ENCODE measurements at places on chromosomes 5 and 9.

GRCh38 chr5:139755892-139756671 is 39.5 kb upstream of the PSD2 start:
- peak; percentile 25 for DNase-seq

DNA sequence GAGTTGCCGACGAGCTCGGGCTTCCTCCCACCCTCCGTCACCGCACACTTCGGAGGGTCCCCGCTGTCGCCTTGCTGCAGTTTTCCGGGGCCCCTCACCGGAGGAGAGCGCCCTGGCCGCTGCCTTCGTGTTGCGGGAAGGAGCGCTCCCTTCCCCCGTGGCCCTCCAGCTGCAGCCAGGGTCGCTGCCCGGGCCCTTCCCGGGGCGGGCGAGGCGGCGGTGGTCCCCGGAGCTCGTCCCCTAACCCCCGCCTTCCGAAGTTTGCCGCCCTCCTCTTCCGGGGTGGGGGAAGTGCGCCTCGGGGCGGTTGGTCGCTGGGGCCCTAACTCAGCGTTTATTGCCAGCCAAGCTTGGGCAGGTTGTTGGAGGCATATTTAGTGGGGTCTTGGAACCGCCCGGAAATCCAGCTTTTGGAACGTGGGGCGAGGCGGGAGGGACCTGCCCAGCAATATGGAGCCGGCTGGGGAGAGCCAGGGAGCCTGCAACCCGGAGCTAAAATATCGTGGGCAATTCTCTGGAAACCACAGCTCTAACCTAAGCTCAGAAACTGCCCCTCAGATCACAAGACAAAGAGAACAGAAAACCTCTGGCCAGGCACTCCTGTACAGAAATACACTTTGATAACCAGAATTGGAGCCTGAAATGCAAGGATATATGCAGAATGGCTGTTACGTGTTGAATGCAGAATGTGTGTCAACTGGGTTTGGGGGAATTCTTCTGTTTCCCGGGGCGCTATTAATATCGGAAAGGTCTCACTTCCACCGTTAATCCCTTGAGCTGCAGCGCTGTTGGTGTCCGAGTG is 890 bp downstream of the PIK3R1 start:
- peak; percentile 76 for DNase-seq

GRCh38 chr5:170678811-170679210 is 104.7 kb upstream of the GABRP start:
- DNase-seq = no peak

DNA sequence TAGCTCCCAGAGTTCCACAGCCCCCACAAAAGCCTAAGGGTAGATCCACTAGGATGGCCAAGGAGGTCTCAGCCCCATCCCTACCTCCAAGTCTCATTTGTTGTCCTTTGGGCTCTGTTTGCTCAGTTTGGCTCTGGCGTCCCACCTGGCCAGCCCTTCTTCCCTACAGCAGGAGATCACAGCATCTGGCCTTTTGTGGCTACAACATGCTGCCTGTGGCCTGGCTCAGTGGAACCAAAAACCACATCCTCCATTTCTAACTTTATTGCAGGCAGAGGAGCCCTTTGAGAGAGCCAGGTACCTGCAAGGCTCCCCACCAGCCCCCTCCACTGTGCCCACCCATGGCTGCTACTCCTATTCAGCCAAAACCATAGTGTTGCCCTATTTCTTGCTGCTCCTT is 11.4 kb downstream of the JADE2 start:
- DNase-seq = no peak

DNA sequence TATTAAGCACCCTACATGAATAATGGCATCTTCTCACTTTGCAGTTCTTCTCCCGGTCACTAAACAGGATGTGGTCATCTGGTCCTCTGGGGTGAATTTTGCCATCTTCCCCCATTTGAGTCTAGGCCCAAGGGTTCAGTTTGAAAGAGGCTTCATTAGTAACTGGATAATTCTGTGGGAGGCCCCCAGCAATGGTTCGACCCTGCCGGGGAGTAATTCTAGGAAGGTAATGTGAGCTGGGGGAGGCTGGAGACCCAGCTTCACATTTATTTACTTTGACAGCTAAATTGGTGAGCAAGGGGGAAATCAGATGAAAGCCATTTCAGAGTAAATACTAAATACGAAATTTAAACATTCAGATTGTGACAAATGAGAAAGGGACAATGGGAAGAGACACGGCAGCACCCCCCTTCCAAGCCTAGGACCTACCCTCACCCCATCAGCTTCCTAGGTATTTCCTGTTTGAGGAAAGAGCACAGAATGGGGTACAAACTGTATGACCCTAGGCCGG is 4.1 kb upstream of the LHX6 start:
- no peak for DNase-seq

- DNase-seq = no peak
These were observed 62.6 kb upstream of the C6 start for GRCh38 chr5:41275813-41276512.

DNA sequence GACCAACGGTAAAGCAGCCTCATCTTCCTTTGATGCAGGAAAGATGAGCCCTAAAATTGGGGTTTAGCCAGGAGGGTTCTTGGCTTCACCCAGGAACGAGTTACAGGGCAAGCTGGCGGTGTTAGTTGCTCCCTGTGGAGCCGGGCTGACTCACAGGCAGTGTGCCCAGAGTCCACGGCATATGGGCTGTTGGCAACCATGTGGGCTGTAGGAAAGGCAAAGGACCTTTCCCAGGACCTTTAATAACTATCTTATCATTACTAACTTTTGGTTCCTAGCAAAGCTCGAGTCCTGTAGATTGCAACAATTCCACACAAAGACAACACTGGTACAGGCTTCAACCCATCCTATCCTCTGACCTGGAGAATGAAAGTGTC is 29.8 kb upstream of the CLPTM1L start:
- DNase-seq = no peak

DNA sequence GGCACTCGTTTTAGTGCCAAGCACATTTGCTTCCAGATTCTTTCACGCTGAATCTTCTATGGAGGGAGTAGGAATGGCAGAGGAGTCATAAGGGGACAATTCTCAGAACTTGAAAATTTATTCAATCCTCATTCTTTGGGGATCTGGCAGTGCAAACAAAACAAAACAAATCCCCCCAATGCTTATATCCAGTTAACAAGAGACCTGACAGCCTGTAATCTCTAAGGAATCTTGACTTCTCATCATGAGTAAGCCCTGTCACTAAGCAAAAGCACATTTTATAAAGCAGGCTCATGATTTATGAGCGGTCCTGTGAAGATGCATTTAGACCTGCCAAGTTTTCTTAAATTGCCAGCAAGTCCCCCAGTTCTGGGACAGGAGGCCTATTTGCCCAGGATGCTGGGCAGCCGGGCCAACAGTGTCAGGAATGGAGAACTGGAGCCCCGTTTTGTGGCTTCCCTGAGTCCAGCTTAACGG is 513.9 kb downstream of the CTNND2 start:
- DNase-seq = no peak

- no peak for DNase-seq
These were observed 634.0 kb downstream of the MAT2B start for GRCh38 chr5:164139423-164139822.

- no peak for DNase-seq
These were observed 7.9 kb upstream of the SYNPO start for GRCh38 chr5:150632305-150633160.

DNA sequence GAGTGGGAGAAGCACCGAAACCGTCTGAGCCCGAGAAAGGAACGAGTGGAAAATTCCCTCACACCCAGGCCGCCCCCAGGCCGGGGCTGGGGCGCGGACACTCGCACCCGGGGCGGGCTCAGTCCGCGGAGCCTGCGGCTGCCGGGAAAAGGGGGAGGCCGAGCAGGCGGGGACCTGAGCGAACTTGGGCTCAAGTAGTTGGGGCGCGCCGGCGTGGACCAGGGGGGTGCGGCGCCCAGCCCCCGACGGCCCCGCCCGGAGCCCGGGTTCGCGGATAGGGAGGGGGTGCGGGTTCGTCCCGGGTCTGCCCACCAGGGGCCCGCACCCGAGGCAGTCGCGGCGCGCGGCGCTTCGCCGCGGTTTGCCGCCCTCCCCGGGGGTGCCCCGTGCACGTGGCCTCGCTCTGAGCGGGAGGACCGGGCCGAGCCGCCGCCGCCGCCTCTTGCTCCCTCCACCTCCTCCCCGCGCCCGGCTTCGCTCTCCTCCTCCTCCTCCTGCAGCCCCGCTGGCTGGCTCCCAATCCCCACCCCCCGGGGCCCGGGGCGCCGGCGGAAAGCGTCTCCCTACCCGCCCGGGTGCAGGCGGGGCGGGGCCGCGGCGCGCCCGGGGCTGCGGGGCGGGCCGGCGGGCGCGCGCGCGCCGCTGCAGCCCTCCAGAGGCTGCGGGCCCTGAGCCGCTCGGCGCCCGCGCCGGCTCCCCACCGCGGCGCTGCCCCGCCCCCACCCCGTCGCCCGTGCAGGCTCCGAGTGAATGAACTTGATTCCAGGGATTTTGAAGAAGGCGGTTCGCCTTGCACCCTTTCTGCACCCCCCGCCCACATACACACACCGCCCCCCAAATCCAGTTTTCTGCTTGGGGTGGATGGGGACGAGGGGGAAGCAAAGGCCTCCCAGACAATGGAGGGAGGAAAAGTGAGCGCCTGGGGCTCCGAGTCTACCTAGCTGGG is 1.3 kb upstream of the NFIB start:
- DNase-seq = peak; percentile 37

DNA sequence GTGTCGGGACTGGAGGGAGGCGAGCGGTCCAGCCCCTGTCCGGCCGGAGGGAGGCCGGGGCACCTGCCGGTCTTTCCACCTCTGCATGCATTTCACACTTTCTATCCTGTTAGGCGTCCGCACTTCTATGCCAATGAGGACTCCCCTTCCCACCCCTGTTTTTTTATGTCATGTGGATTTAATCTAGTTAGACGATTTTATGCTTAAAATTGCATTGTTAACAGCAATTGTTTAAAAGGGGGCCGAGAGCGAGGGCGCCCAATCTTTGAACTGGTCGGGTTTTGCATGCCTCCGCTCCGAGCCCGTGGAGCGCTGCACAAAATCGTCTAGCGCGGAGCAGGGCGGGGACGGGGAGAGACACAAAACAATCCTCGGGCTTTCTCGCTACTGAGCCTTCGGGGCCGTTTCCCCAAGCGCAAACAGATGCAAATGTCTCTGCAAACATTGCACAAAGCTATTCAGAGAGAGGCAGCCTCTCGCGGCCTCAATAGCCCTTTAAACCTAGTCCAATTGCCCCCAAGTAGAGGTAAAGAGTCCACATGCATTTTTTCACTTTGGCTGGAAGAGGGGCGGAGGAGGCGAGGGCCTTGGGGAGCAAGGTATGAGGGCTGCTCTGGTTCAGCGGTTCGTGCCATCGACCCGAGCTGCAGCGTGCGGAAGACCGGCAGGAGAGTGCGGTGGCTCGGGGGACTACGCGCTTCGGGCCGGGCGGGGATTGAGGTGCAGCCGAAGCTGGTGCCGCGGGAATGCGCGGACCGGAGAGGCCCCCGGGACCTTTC is 37.5 kb upstream of the TIFAB start:
- DNase-seq = no peak

Data from stimulated activated CD4-positive, alpha-beta T cell treated with anti-CD3 and anti-CD28 coated beads, Interleukin-15, amount 100 ng/mL, for 24 hours (primary cell).